Activated CD4-positive, alpha-beta T cell treated with anti-CD3 and anti-CD28 coated beads, Interleukin-2, amount 50 U/mL, for 4 hours (primary cell): ENCODE measurements at places on chromosomes 7 and 10.

GRCh38 chr7:129591868-129592267 is 19.7 kb upstream of the NRF1 start:
- DNase-seq: no peak

- no peak for DNase-seq
Measured at GRCh38 chr10:72049969-72050781, 38.2 kb downstream of the SPOCK2 start.

GRCh38 chr10:3926258-3926657 is 141.2 kb upstream of the KLF6 start:
- no peak for DNase-seq

DNA sequence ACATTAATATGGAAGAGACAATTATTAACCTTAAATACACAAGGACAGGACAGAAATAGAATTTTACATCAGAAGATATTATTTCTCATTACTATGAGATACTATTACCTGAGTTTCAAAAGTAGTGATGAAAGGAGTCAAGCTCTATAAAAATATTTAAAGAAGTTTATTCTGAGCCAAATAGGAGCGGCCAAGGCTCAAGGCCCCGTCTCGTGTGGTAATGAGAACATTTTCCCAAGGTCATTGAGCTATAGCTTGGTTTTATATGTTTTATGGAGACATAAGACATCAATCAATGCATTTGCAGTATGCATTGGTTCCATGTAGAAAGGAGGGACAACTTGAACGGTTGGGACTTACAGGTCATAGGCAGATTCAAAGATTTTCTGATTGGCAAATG is 29.4 kb upstream of the ZMYND11 start:
- DNase-seq: no peak

GRCh38 chr10:3807211-3807927 is 22.4 kb upstream of the KLF6 start:
- DNase-seq: no peak

DNA sequence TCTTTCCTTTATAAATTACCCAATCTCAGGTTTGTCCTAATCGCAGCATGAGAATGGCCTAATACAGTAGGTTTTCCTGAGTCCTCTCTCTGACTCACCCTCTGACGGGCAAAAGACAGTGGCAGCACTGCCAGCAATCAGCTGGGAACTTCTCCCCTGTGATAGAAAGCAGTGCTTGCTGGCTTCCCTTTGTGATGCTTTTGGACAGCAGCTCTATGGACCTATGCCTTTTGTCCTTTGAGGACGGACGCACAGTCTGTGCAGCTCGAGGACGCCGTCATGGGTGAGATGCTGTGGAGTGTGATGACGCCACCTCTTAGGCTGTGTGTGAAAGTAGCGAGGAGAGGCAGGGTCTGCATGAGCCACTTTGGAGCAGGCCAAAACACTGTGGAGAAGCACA is 68.8 kb downstream of the KIAA1217 start:
- DNase-seq: no peak

GRCh38 chr10:121753726-121754476 is 155.7 kb upstream of the FGFR2 start:
- DNase-seq: no peak

- no peak for DNase-seq
Measured at GRCh38 chr7:68246189-68246633, 1249.6 kb downstream of the TYW1 start.

DNA sequence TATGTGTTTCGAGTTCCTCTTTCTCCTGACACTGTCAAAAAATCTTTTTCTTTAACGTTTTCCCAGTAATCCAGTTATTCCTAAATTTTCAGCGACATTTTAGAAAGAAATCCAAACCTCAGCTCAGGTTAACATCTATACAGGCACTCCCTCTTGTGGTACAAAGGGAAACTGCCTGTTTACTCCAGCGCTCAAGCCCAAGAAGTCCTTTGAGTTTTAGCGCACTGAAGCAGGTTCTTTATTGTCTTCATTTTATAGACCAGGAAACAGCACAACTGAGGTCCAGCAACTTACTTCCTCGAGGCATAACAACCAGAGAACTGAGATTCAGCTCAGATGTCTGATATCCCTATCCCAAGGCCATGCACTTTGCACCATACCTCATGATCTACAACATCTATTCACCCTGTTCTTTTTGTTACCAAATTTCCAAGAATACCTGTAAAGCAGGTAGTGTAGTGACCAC is 287.2 kb upstream of the MKLN1 start:
- DNase-seq: peak; percentile 32

- DNase-seq: no peak
Measured at GRCh38 chr7:36344622-36345021, 45.0 kb upstream of the ANLN start.

- no peak for DNase-seq
Measured at GRCh38 chr10:133087679-133088178, at the start of gene ADGRA1. TSS of gene ADGRA1 (plus strand) at chr10:133087924. CDS start at chr10:133088910, 986 bp downstream.

- DNase-seq: no peak
Measured at GRCh38 chr7:34837316-34837715, 179.3 kb downstream of the NPSR1 start.
